ENCODE measurements at places on chromosomes 5 and 9. TPM values are rescaled to one million over a fixed set of nuclear protein-coding genes. Genes with fewer than 3 reads are reported as not detected.

Gene PCDHGB4
- 5.9 TPM for polyA plus RNA-seq

Gene GLRA1
- polyA plus RNA-seq: not detected

Gene ANKRD34B
- not detected for polyA plus RNA-seq

Gene STPG3
- polyA plus RNA-seq: 4.8 TPM

Gene CCDC180
- polyA plus RNA-seq: 8.6 TPM

Gene IZUMO3
- polyA plus RNA-seq: not detected

Gene POLR3G
- 2.6 TPM for polyA plus RNA-seq

Gene IFNA13
- not detected for polyA plus RNA-seq

Gene AGXT2
- polyA plus RNA-seq: 52.4 TPM

Gene NCS1
- polyA plus RNA-seq: 27.5 TPM

Gene C5orf58
- 0.30 TPM for polyA plus RNA-seq

Measured in left renal pelvis (tissue), 4 donors.